ENCODE measurements at places on chromosomes 12 and 14. TPM values are rescaled to one million over a fixed set of nuclear protein-coding genes. Genes with fewer than 3 reads are reported as not detected.

GRCh38 chr12:111556676-111557075 lies 42.4 kb downstream of the ATXN2 start:
- H3K36me3 ChIP-seq, result peaks cover 32% of the 10 kb centered on the region
- DNase-seq, result no peak
- no peaks in the 10 kb centered on the region for H3K4me1 ChIP-seq
- H3K27ac ChIP-seq, result no peak overlapping the region
- H3K4me3 ChIP-seq, result no peak overlapping the region
- H3K27me3 ChIP-seq, result no peaks in the 10 kb centered on the region

The LRRC10 gene
- not detected for total RNA-seq

The C12orf60 gene
- total RNA-seq, result 2.0 TPM

The CCDC175 gene
- total RNA-seq, result not detected

DNA sequence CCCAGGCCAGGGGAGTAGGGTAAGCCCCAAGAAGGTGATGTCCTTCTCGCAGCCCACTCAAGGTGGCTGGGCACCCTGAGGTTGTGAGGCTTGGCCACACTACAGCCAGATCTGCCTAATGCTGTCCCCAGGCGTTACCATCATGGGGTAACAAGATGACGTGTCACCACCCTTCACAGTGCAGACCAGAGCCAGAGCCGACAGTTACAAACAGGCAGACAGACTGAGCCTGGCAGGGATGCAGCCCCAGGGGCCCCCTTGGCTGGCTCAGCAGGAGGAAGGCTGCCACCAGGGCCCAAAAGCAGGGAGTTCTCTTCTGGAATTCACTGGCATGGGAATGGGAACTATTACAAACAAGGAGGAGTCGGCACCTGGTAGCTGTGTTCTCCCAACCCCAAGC lies 302.7 kb upstream of the NOS1 start:
- no peak overlapping the region for H3K4me3 ChIP-seq
- H3K27ac ChIP-seq, result no peak overlapping the region
- H3K36me3 ChIP-seq, result no peaks in the 10 kb centered on the region
- no peak for DNase-seq
- H3K27me3 ChIP-seq, result no peaks in the 10 kb centered on the region

The GALNT16 gene
- not detected for total RNA-seq

Data from activated CD4-positive, alpha-beta memory T cell treated with anti-CD3 and anti-CD28 coated beads, Interleukin-2, amount 10 ng/mL, durations not matched to agents 7 days and 5 days (primary cell).